ENCODE measurements at places on chromosomes 12 and 14.

GRCh38 chr14:42111355-42111754 is 504.7 kb downstream of the LRFN5 start:
- no peaks in the 10 kb centered on the region for H3K27me3 ChIP-seq
- no peak for DNase-seq
- no peak overlapping the region for H3K4me3 ChIP-seq
- no peak overlapping the region for H3K27ac ChIP-seq

- no peak for DNase-seq
- H3K4me1 ChIP-seq, result no peaks in the 10 kb centered on the region
- no peak overlapping the region for H3K4me3 ChIP-seq
- H3K36me3 ChIP-seq, result no peaks in the 10 kb centered on the region
- H3K27me3 ChIP-seq, result no peaks in the 10 kb centered on the region
- no peak overlapping the region for H3K27ac ChIP-seq
Observed at GRCh38 chr12:105581420-105581819, 250.9 kb downstream of the C12orf75 start.

DNA sequence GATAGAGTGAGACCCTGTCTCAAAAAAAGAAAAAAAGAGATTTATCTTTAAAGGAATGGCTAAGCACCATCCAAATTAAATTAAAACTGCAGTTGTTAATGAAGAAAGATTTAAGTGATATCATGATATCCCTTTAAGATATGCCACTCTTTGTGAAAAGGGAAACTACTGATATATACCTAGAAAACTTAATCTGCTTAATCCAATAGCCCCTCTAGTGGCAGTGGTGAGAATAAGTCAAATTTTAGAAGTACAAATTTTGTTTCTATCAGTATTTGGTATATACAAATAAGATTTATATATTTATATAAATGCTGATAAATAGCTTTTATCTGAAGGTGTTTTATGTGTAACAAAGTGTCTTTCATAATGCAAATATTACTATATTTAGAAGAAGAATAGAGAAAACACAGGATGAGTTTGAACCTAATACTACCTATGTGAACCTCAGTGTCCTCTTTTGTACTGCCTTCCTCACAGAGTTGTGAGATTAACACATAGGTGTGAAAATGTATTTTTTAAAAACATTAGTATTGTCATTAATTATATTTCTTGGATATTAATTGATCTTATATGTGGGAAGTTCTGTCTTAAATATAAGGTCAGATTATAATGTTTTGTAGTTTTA is 51.4 kb upstream of the GARIN2 start:
- DNase-seq, result no peak
- H3K36me3 ChIP-seq, result no peaks in the 10 kb centered on the region
- H3K4me3 ChIP-seq, result no peak overlapping the region

GRCh38 chr12:52055731-52056711 is 4.8 kb downstream of the NR4A1 start:
- peak overlapping the region; percentile 74 for H3K4me3 ChIP-seq
- no peaks in the 10 kb centered on the region for H3K27me3 ChIP-seq
- peaks cover 28% of the 10 kb centered on the region for H3K4me1 ChIP-seq
- H3K27ac ChIP-seq, result peak overlapping the region; percentile 52
- peak; percentile 82 for DNase-seq

- no peaks in the 10 kb centered on the region for H3K27me3 ChIP-seq
- no peak for DNase-seq
- H3K4me1 ChIP-seq, result no peaks in the 10 kb centered on the region
- H3K36me3 ChIP-seq, result no peaks in the 10 kb centered on the region
- H3K4me3 ChIP-seq, result no peak overlapping the region
Observed at GRCh38 chr12:9944391-9944790, 12.2 kb upstream of the CLEC2A start.

GRCh38 chr12:81208187-81208911 is 130.5 kb downstream of the ACSS3 start:
- H3K4me1 ChIP-seq, result no peaks in the 10 kb centered on the region
- H3K36me3 ChIP-seq, result no peaks in the 10 kb centered on the region
- no peak overlapping the region for H3K27ac ChIP-seq

DNA sequence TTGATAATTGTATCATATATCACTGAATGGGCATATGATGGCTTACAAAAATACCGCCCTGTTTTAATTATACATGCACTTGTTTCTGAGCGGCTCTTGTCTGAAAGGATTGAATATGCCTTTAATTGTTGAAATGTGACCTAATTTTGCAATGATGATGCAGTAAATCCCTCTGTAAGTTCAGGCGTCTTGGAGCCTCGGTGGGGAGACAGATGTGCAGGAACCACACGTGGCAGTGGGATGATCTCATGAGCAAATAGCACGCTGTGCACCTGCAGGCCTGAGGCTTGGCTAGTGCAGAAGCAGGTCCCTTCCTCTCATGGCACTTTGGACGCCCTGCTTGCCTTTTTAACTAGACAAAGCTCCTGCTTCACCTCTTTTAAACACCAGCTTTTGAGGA is 49.3 kb upstream of the ASPG start:
- no peak overlapping the region for H3K27ac ChIP-seq
- peaks cover 56% of the 10 kb centered on the region for H3K27me3 ChIP-seq
- H3K4me1 ChIP-seq, result no peaks in the 10 kb centered on the region
- no peak for DNase-seq
- H3K4me3 ChIP-seq, result no peak overlapping the region

DNA sequence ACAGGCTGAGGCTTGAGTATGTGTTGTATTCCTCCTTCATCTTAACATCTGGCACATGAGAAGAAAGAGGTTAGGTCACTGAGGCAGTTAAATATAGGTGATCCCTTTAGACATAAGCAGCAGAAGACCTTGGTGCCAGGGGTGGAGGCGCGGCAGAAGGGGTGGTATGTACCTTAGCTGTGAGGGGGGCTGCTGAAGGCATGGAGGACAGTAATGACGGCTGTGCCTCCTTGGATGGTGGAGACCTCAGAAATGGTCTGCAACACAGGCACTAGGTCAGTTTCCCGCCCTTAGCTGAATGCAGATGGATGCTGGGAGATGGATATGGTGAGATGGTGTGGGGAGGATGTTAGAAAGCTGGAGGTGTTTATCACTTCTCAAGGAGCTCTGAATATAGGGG is 1.5 kb upstream of the PNMA1 start:
- no peaks in the 10 kb centered on the region for H3K27me3 ChIP-seq
- H3K27ac ChIP-seq, result no peak overlapping the region
- no peak for DNase-seq
- peaks cover 39% of the 10 kb centered on the region for H3K4me1 ChIP-seq

DNA sequence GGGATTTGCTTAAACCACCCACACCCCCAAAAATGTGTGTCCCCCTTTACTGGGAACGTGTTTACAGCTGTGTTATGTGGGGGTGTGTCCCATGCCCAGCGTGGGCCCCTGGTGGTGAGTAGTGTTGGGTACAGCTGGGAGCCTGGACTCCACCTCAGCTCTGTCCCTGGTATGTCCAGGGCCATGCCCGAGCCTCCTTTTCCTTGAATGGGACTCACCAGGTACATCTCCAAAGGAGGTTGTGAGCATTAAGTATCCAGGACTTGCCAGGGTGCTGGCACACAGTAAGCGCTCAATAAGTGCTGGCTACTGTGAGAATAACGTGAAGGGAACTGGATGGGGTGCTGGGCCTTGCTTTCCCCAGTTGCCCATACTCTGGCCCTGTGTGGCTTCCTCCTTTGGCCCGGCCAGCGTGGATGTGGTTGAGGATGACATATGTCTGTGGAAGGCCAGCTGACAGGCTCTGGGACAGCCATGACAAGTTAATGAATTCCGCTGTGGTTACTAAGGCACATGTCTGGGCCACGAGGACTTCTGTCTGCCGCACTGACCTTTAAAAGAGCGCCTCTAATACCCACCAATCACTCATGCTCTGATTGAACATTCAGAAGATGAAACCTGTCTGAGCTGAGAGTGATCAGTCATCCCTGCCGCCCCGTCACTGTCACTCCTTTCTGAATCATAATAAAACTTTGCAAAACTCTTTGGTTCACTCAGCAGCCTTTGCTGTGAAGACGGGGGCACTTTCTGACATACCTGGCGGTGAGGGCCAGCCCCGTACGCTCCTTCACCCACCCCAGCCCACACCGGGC is 74.7 kb downstream of the DIO3 start:
- no peaks in the 10 kb centered on the region for H3K36me3 ChIP-seq
- no peak overlapping the region for H3K27ac ChIP-seq
- no peak overlapping the region for H3K4me3 ChIP-seq
- DNase-seq, result no peak
- H3K4me1 ChIP-seq, result no peaks in the 10 kb centered on the region
- H3K27me3 ChIP-seq, result peaks cover 13% of the 10 kb centered on the region

DNA sequence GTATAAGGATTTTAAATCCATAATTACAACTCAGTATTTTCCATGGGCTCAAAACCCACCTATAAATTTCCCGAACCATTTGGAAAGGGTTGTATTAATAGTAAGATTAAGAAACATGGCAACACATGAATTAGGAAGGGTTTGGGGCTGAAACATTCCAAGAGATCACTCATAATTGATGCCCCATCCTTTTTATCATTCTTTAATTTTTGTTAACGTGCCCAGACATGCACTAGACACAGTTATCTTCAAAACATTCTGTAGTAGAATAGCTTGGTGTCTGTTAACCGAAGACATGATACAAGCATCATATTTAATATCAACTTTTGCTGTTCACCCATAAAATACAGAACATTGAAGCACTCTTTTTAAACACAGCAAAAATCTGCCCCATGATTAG is 106.8 kb upstream of the FRMD6 start:
- no peak for DNase-seq
- no peaks in the 10 kb centered on the region for H3K27me3 ChIP-seq
- H3K4me1 ChIP-seq, result peaks cover 28% of the 10 kb centered on the region
- no peak overlapping the region for H3K27ac ChIP-seq
- H3K4me3 ChIP-seq, result no peak overlapping the region

DNA sequence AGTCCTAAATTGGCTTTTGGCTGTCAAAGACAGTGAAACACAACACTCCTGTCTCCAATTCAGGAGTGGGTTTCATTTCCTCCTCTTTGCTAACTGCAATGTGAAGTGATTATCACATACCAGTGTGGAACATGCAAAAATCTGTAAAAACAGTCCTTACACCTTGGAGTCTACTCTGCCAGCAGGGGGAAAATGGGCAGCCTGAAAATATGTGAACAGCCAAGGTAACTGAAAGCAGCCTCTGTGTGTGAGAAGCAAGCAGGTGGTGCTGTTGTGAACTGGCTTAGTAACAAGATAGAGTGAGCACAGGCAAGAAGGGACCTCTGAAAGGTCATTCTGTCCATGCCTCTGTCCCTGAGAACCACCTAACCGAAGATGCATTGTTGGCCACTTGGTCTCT is 6.0 kb downstream of the PRMT8 start:
- no peak overlapping the region for H3K27ac ChIP-seq
- H3K36me3 ChIP-seq, result no peaks in the 10 kb centered on the region
- no peak for DNase-seq
- H3K27me3 ChIP-seq, result peaks cover 49% of the 10 kb centered on the region
- H3K4me3 ChIP-seq, result no peak overlapping the region

DNA sequence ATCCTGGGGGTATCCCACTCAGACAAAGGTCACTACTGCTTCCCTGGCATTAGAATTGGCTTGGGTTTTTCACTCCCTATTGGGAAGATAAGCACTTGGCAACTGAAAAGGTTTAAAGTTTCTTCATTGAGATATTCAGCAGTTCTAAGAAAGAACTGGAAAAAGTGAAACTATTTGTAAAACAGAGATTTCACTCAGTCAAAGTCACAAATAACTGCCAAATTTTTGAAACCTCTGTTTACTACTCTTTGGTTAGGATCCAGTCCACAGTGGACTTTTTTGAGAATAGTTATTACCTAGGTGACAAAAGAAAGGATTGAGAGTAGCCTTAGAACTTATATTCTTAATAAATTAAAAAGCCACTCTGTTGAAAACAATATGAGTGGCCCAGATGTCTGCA is 84.8 kb downstream of the FIGNL2 start:
- no peak overlapping the region for H3K4me3 ChIP-seq
- no peaks in the 10 kb centered on the region for H3K36me3 ChIP-seq
- no peak overlapping the region for H3K27ac ChIP-seq
- no peak for DNase-seq
- H3K4me1 ChIP-seq, result no peaks in the 10 kb centered on the region

- H3K4me1 ChIP-seq, result peaks cover 25% of the 10 kb centered on the region
- H3K27me3 ChIP-seq, result no peaks in the 10 kb centered on the region
- H3K36me3 ChIP-seq, result no peaks in the 10 kb centered on the region
- no peak for DNase-seq
- no peak overlapping the region for H3K27ac ChIP-seq
Observed at GRCh38 chr12:25725931-25726330, 172.8 kb upstream of the LMNTD1 start.

DNA sequence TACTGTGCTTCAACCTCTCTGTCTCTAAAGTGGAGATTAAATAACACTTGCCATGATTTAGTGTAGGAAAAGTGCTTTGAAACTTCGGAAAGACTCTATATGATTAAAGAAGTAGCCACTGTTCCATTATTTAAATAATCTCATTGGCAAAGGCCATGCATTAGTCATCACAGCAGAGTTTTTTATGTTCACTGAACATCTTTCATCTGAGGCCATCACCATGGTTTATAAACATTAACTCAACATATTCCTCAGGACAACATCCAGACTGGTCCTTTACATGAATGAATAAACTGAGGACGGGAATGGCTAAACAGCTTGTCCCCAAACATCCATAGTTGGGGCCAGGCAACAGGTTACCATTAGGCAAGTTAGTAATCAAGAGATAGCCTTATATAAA is 124.6 kb upstream of the FRMD6 start:
- H3K27ac ChIP-seq, result no peak overlapping the region
- no peak overlapping the region for H3K4me3 ChIP-seq
- no peaks in the 10 kb centered on the region for H3K4me1 ChIP-seq
- no peak for DNase-seq
- no peaks in the 10 kb centered on the region for H3K36me3 ChIP-seq

DNA sequence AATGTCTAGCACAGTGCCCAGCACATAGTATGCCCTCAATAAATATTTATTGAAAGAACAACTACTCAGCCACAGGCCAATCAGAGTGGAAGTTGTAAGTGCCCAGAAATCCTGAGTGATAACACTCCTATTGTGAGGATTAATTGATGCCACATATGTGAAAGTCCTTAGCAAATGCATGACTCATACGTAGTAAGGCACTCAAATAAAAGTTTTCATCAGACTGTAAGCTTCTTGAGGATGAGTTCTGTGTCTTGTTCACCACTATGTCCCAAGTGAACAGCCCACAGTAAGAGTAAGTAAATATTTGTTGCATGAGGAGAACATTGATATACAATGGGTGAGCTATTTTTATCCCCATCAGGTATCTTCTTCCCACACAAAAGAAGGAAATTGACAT is 24.7 kb upstream of the ANO6 start:
- H3K4me1 ChIP-seq, result no peaks in the 10 kb centered on the region
- H3K27ac ChIP-seq, result no peak overlapping the region
- no peak for DNase-seq
- H3K36me3 ChIP-seq, result no peaks in the 10 kb centered on the region

- no peaks in the 10 kb centered on the region for H3K27me3 ChIP-seq
- no peak for DNase-seq
- no peaks in the 10 kb centered on the region for H3K36me3 ChIP-seq
- H3K4me3 ChIP-seq, result peak overlapping the region; percentile 74
- peaks cover 55% of the 10 kb centered on the region for H3K4me1 ChIP-seq
Observed at GRCh38 chr14:68977718-68978171, 1.4 kb downstream of the ACTN1 start.
